ENCODE measurements at places on chromosomes 11 and 22.

DNA sequence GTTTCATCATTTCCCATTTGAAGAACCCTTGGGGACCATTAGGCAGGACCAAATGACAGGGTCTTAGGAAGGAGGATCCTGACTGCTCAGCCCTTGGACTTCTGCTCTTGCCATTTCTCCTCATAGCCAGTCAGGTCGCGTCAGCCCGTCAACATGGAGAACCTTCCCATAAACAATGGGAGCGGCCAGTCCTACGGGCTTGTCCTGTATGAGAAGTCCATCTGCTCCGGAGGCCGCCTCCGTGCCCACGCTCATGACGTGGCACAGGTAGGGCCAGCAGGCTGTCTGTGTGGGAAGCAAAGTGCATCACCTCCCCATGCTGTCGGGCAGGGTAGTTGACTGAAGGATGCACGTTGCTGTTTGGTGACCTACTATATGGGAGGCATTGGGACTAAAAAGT, 19.6 kb upstream of the GLB1L2 start:
- DNase-seq, result no peak

- DNase-seq, result no peak
These were observed 33.8 kb downstream of the CAPN1 start for GRCh38 chr11:65215441-65216076.

DNA sequence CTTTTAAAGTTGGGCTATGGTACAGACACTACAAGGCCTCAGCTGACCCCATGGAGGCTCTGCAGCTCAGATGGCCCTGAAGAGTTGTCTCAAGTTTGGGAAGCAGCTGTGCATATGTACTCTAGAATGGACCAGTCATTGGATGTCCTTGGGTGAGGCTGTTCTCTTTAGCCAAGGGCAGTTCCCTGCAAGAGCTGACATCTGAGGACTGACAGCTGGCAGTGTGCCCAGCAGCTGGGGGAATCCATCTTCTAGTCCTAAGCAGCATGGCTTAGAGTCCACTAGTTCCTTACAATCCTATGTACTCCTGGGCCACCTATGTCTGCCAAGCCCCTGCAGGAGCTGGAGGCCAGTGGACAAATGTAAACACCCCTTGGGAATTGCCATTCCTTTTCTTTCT, 76.5 kb downstream of the C11orf91 start:
- no peak for DNase-seq

DNA sequence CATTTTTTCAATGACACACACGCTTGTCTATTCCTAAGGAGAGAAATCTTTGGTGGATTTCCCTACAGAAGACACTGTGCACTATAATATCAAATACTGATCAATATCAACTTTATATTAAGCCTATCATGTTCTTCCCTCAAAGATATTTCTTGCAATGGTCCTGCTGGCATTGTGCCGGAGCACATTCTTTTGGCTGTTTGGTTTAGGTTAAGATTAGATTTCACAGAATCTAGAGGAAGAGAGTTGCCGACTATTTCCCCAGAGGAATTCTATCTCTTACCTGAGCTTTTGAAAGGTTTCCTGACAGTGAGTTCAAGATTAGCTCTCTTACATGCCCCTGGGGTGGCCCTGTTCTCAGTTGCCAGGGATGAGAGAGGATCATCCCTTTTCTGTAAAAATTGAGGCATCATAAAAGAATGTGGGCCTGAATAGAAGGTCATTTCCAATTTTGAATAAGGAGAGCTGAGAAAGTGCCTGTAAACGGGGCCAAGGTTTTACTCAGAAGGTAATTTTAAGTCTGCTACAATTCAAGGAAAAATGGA, 180.6 kb upstream of the ARHGAP20 start:
- DNase-seq, result no peak

GRCh38 chr11:126663749-126664592, 308.5 kb downstream of the ST3GAL4 start:
- no peak for DNase-seq

DNA sequence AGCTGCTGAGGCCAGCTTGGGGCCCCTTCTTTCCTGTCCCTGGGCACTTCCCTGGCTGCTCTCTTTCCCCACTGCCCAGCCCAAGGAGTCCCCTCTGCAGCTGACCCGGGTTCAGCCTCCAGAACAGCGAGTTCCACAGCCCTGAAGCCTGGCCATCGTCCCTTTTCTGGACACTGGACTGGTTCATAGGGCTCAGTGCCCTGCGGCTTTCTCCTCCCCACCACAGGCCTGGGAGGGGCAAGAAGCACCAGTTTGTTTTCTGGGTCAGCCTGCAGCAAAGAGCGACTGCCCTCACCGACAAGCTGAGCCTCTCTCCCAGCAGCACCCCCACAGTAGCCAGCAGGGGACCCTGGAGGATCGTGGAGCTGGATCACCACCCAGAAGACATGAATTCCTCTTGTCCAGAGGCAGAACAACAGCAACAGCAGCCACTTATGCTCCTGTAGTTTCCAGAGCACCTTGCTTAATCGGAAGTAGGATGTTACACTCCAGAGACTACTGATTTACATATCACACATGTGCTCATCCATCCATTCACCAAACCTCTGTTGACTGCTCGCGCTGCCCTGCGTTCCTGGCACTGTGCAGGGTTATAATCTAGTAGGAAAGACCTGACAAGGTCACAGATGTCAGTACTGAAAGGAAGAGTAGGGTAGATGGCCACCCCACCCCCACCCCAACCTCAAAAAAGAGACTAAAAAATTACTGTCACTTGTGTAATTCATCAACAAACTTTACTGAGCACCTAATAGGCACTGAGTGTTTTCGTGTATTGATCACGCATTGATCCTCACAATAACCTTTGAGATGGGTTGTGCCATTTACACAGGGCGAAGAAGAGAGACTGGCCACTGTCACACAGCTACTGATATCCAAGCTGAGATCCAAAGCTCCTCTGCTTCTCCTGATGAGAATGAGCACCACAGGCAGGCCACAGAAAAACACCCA, 13.0 kb upstream of the CXCR5 start:
- DNase-seq, result no peak

DNA sequence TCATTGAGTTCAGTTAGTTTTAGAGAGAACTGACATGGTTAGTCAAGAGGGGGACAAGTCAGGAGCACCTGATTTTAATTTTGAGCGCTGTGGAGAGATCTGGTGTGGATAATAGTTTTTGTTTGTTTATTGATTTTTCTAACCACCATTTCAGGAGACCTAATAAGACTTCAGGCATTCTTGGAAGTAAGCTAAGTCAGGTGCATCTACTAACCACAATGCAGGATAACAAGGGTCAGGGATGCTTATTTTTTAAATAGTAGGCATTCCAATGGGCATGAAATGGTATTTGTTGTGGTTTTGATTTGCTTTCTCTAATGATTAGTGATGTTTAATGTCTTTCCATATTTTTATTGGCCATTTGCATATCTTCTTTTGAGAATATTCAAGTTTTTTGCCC, 212.1 kb downstream of the NAV2 start:
- DNase-seq, result no peak

- DNase-seq, result no peak
These were observed 3.3 kb upstream of the PDXP start for GRCh38 chr22:37655252-37655563.

- no peak for DNase-seq
These were observed 27.7 kb upstream of the BIRC3 start for GRCh38 chr11:102289592-102289991.
